Inflammatory macrophage (primary cell): ENCODE measurements at places on chromosomes 2 and 18.

DNA sequence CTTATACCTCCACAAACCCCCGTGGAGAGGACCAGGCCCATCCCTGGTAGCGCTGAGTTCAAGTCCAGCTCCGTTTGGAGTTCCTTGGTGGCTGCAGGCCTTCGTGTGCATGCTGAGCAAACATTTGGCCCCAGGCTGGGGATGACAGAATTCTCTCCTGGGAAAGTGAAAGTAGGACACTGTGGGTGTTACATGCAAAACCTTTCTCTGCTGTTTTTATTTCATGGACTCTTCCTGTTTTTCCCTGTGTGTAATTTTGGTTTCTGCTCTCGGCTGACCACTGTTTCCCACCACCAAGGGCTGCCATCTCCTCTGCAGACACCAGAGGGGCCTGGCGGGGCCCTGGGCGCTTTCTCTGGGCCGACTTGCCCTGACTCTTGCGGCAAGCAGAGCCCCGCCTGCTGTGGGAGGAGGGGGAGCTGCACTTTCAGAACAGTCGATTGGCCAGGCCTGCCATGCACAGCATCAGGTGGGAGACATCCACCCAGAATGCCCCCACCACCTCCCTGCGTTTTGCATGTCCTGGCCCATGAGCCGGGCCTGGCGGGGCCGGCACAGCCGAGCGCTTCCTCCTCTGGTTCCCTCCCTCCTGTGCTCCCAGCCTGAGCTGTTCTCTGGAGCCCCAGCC lies 102.4 kb downstream of the CABLES1 start:
- peak; percentile 62 for DNase-seq

GRCh38 chr2:45190481-45190942 lies 181.3 kb upstream of the SIX2 start:
- no peak for DNase-seq

GRCh38 chr2:48829036-48829435 lies 73.5 kb upstream of the LHCGR start:
- DNase-seq: no peak

DNA sequence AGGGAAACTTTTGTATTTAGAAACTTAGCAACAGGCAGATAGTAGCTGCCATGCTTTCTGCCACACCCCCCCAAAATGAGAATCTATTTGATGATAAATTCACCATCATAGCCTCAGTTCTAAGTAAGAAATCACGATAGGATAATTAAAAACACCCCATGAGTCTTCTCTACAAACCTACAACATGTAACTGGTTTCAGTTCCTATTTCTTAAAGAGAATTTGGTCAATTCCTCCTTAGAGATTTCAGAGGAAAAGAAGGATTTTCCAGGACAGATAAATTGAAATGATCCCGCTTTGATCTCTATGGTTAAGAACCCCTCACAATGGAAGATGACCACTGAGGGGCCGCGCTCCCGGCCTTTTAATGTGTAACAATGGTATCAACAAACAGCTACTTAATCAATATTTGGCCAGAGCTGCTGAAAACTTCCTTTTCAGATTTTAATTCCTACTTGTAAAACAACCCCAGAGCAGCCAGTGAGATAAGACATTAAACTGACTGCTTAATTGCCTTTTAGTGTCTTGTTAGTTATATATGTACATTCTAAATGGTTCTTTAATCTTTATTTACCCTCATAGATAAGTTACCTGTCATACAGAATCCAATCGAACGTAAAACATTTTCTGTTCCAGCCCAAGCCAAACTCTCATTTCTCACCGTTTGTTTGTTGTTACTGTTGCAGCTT lies 10.1 kb downstream of the PAX3 start:
- DNase-seq: no peak

DNA sequence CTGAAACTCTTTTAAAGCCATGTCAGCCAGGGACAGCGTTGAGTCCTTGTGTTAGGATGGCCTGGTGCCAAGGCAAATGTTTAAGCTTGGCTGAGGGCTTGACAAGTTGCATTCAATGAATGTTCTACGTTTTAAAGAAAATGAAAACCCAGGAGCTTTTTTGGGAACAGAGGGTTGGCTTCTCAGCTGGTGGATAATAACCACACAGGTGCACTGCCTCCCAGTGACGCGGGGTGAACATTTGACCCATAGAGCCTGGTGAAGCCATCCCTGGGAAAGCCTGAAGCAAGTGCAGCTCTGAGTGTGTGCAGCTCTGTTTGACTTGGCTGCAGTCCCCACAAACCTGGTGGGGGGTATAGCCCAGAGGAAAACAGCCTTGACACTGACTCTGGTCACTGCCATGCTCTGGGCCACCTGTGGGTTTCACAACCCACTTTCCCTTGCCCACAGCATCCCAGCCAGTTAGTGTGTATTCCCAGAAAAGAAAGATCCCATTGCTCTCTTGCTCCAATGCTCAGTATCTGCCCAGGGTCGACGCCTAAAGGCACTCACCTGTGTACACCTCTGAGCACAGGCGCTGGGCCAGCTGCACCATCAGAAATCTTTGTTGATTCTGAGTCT lies 874.9 kb downstream of the RNF144A start:
- DNase-seq: no peak

DNA sequence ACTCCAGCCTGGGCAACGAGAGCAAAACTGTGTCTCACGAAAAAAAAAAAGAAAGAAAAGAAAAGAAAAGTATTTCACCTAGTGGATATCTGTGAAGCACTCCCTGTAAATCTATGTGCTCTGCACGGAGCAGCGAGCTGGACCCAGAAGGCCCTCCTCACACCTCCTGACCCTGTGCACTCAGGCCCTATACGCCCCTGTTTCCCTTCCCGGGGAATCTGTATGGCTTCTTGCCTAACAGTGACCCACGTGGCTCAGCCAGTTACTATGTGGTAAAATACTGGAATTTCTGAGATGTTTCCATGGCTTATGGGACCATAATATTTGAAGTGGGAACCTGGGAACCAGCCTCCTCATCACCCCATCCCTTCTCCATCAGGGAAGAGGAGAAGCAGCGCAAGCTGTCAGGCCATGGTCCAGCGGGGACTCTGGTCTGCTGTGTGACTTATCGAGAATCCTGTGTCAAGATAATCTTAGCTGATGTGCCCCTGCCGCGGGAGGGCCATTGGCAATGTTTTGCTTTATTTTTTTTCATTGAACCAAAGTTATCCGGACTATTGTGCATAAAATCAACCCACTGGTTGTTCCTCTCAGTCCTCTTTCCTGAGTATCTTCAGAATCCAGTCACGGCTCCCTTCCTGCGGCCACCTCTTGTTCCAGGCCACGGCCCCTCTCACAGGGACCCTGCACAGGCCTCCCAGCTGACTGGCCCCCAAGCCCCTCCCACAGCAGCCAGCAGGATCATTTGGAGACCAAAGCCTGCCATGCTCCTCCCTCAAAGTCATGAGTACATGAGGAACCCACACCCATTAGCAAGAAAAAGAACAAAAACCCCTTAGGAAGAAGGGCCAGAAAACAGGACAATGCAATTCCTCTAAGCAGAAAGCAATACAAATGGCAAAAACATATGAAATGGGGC lies 30.6 kb downstream of the SDC1 start:
- no peak for DNase-seq

GRCh38 chr2:238513346-238513745 lies 86.6 kb downstream of the ASB1 start:
- peak; percentile 55 for DNase-seq
